ENCODE measurements at places on chromosomes 16 and 17.

GRCh38 chr17:9272501-9273200 is 251.3 kb downstream of the NTN1 start:
- peak; percentile 85 for DNase-seq

- DNase-seq, result no peak
Measured at GRCh38 chr16:8928467-8928957, 35.2 kb downstream of the USP7 start.

- peak; percentile 44 for DNase-seq
Measured at GRCh38 chr16:54932737-54933254, 2.1 kb downstream of the IRX5 start.

DNA sequence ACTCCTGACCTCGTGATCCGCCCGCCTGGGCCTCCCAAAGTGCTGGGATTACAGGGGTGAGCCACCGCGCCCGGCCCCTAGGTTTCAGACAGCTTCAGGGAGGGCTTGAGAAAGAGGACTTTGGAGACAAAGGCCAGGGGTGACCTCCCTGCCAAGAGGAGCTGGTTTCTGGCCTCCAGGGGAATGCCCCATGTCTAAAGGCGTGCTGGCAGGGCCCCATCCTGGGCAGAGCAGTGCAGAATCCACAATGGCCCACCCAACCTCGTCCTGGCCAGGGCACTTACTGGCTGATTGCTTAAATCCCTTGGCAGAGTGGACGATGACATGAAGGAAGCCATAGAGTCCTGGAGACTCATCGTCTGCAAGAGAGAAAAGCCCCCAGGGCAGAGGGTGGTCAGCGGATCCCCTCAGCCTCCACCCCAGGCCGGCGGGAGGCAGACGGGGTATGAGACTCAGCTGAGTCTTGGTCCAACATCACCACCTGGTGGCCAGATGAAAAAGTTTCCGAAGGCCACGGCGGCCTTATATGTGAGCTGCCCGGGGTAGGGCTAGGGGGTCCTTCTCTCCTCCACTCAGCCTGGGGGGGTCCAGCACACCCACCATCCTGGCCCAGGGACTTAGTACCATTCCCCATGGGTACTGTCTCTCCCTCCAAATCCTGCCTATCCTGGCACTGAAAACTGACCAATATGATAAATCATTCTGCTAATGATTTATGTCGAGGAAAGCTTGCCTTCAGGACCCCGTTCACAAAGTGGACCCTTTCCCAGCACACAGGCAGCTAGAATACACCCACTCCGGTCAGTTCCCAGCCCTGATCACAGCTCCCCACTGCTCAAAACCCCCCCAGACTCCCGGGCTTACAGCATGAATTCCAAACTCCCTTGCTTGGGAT is 59.1 kb downstream of the TIMM22 start:
- DNase-seq, result peak; percentile 50

- DNase-seq, result no peak
Measured at GRCh38 chr16:16774389-16774788, 395.4 kb downstream of the NPIPA7 start.

GRCh38 chr16:23005951-23006350 is 143.3 kb downstream of the USP31 start:
- no peak for DNase-seq

DNA sequence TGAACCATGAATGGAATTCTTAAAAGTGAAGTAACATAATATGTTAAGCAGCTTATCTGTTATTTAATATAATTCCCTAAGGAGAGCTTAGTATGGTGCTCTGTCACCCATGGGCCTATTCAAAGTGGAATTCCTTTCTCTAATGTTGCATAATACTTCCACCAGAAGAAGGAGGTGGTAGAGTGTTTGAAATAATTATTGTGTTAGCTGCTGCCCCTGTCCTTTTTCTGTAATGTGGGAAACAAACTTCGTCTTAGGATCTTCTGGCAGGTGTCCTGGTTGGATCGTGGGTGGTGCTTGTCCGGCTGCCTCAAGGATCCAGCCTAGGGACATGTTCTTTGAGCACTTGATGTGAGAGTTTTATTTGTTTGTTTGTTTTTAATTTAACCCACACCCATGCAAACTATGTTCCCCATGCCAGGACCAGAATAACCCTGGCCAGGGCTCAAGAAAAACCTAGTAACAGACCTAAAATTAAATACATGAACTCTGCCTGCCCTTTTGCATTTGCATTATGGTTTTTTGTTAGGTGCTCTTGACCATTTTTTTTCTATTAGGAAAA is 46.1 kb downstream of the ZNRF1 start:
- DNase-seq, result peak; percentile 22

DNA sequence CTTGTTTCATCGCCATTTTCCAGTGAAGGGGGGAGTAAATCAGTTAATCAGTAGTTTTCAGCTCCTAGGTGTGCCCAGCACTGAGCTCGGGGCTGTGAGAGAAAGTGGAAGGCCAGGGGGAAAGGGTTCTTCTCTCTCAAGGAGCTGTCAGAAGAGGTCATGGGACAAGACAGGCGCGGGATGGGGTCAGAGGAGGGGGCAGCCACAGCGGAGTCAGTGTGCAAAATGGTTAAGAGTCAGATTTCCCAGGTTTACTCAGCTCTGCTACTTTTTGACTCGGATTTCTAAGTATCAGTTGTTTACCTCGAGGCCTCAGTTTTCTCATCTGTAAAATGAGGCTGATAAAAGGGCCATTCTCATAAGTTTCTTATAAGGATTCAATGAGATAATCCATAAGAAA is 4.3 kb upstream of the XYLT1 start:
- DNase-seq, result no peak
